ENCODE measurements at places on chromosomes 4 and X.

GRCh38 chr4:122716825-122717448 lies 15.6 kb upstream of the BBS12 start:
- DNase-seq, result peak; percentile 79

DNA sequence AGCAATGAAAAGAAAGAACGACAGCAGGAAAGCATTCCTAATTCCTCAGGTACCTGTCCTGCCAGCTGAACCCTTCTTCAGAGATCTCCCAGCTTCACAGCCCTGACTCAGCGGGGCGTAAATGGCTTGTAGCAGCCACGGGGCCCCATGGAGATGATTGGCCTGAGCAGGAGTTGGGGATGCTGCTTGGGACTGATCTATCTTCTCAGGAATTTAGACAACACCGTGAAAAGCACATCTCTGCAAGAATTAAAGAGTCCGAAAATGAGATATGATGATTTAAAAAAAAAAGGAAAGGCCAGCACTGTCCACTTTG lies 22.5 kb upstream of the SLC25A4 start:
- DNase-seq, result no peak

DNA sequence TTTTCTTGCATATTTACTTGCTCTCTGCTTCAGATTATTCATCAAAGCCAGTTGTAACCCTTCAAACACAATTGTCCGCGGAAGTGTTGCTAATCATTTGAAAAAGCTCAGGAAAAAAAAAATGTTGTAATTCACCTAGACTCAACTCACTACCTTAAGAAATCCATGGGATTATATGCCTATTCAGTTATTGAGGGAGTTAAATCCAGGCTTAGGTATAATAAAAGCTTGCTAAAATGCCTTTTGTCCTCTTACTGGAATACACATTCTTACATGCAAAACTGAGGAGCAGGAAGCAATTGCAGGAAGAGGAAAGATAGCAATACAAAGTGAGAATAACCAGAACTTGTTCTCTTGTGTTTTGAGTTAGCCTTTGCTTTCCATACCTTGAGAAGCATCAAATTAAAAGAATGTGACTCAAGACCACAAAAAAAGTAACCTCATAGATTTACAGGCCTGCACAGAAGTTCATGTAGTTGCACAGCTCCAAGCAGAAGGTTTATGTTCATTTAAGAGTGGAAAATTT lies 91.4 kb upstream of the FAM241A start:
- no peak for DNase-seq

- DNase-seq, result no peak
Measured at GRCh38 chr4:185839194-185839712, 27.3 kb upstream of the SORBS2 start.

DNA sequence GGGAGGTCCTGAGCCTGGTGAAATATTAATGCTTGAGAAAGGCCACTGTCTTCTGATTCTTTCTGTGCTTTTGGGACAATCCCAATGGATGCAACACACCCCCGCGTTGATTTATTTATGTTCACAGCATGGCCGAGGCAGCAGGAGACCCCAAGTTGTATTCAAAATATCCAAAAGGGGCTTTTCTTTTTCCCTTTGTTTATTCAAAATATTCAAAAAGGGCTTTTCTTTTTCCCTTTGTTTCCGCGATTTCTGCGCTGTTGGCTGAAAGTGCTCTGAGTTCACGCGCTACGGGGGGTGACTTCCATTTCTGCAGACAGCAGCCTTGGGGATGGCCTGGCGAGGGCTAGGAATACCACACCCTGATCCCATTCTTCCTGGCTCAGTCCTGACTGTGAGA lies 59.5 kb upstream of the PPP2R3B start:
- DNase-seq, result no peak

Measured in activated CD4-positive, alpha-beta T cell treated with anti-CD3 and anti-CD28 coated beads, Interleukin-2, amount 50 U/mL, for 24 hours (primary cell).